Calu3 (cell line): ENCODE measurements at places on chromosomes 1 and 21.
A peak's percentile ranks its signal among the peaks of the same experiment; 100 is the strongest.

- no peak for DNase-seq
Measured at GRCh38 chr1:117655220-117655577, 49.4 kb downstream of the TENT5C start.

GRCh38 chr21:45870851-45871615 is 110.5 kb upstream of the COL6A1 start:
- no peak for DNase-seq

- DNase-seq: no peak
Measured at GRCh38 chr1:151134396-151134795, 12.0 kb downstream of the SEMA6C start.

DNA sequence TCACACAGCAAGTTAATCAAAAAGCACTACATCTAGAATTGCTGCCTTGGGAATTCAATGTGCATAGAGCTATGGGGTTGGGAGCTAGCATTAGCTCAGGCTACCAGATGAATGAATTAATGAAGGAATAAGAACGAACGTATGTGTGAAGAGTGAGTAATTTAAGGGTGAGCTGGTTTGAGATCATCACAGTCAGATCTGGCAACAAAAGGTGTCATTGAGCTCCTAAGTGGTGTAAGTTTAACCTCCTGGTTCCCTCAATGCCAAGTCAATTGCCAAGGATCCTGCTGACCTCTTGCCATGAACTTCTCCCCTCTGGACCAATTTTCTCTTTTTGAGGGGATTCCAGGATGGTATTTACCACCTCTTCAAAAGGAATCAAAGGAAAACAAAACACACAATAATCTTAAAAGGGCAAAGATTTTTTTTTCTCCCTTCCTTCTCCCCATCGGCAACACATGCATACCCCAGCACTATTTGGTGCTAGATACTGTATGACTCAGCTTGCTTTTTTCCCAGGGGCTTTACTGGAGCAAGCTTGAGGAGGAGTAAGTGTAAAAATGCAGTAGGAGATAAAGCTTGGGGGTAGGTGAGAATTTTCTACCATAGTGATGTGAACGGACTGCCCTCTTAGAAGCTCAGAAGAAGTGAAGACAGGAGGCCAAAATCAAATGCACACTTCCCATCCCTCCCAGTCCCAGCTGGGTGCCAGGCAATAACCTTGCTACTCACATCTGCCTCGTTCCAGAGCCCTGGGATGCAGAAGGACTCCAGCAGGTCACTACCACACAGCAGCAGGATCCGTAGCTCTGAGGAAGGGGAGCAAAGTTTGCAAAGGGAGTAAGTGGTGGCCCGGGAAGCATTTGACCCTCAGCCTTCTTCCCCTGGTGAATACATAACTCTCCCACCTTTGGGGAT is 92.0 kb downstream of the LAMC2 start:
- no peak for DNase-seq

GRCh38 chr1:109802901-109803561 is 39.3 kb upstream of the EPS8L3 start:
- DNase-seq: no peak

GRCh38 chr1:33682371-33682770 is 181.5 kb upstream of the HMGB4 start:
- DNase-seq: no peak

DNA sequence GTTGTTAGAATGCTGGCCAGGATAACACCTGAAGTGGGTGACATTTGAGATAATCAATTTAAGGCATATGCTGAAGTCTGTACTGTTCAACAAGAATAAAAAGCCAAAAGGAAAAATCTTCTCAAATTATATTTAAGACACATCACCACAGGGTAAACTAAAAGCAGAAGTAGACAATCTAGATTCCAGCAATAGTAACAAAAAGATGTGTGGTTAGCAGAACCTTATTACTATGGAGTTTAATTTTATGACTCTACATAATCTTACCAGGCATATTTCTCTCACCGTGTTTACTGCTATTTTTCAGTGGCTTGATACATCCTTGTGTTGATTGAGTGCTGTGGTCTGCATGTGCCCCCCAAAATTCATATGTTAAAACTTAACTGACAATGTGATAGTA is 300.4 kb upstream of the ZP4 start:
- DNase-seq: no peak

GRCh38 chr1:21633992-21634805 is 35.0 kb downstream of the RAP1GAP start:
- peak; percentile 65 for DNase-seq

DNA sequence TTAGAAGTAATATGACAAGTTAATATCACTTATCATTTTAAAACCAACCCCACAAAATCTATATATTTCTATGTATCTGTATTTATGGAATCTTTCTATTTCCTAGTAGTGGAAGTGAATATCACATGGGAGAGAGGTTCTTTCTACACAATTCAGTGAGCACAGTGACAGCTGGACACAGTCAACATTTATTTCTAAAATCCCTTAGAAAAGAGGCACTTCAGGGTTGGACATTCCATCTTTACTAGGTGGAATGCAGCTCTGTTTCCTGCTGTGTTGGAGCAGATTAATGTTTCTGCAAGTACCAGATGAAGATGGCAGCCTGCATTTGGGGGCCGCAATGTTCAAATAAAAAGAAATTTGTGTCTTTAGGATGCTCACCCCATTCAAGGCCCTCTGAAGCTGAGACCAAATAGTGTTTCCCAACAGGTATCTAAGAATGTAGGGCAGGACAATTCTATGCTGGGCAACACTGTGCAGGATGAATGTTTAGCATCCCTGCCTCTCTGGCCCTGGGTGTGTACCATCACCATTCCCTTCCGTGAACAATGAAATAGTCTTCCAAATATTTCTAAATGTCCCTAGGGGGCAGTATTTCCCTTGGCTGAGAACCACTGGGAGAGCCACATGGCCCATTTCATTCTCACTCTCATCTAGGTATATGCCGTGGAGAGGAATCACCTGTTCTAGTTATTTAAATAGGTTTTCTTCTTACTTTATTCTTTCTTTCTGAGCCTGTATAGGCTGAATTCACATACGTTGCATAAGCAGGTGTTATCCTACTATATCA is 394.8 kb downstream of the PRDM2 start:
- no peak for DNase-seq

DNA sequence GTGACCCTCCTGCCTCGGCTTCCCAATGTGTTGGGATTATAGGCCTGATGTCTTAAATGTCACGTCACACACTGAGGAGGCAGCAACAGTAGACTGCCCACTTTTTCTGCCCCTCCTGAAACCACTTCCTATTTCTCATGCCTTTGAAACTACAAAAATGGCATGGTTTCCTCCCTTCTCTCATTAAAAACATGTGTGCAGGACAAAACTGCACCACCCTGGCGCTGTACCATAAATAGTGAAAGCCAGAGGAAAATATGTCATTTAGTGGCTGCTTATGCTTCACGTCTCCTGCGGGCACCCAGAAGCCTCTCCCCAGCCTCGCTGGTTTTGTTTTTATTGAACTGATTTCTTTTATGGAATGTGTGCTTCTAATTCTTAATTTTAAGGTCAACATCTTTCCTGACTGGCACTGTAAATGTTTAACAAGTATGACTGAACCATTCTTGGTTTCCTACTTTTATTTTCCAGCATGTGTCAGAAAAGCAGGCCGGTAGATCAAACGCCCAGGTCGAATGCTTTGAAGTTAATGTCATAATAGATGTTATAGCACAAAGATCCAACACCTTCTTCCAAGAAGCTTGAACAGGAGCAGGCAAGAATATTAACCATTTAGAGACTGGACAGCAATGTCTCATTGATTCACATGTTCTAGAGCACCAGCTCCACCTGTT is 59.6 kb upstream of the C1orf87 start:
- DNase-seq: no peak

- no peak for DNase-seq
Measured at GRCh38 chr21:38459490-38459889, 38.8 kb downstream of the ERG start.

DNA sequence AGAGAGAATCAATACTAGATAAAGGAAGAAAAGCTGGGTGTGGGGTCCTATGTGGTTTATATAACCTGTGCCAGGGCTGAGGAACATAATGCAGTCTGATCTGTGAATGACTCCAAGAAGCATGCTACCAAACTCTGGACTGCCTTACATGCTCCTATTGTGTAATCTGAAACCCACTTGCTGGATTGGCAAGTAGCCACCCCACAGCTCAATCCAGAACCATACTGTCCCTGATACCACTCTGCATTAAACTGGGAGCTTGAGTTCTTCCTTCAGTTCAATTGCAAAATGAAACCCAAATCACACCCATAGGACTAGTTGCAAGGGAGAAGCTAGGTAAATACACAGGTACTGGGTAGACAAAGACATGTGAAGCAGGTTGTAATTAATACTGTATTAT is 115.4 kb upstream of the NEGR1 start:
- DNase-seq: peak; percentile 16

DNA sequence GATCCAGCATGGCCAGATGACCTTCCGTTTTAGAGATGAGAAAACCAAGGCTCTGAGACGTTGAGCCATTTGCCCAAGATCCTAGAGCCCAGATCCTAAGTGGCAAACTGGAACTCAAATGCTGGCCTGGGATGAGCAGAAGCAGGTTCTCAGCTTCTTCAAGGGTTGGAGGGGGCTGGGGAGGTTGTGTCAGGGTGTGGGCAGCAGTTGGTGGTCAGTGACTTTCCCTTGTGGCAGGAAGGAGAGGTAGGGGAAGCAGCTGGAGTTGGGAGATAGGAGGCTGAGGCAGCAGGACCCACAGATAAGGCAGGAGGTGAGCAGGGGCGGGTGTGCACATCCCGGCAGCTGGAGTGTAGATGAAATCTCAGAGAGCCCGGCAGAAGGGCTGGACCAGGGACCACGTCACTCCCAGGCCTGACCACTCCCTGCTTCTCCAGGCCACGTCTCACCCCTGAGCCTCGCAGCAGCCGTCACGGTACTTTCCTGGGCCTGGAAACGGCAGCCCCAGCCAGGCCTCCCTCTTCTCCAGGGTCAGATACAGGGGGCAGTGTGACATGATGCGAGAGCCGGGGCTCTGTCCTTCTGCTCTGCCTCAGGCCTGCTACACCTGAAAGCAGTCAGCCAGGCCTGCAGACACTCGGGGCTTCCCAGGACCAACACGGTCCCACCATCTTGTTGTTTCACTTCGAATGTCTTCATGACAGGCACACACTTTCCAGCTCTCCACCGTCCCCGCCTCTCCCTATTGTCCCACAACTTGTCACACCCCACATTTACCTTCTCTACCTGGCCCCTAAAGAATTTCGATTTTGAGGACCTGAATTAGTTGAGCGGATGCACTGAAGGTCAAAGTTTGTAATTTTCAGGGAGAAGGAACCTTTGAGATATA is 11.5 kb upstream of the LAPTM5 start:
- no peak for DNase-seq

GRCh38 chr1:235495551-235495950 is 8.7 kb downstream of the B3GALNT2 start:
- no peak for DNase-seq

DNA sequence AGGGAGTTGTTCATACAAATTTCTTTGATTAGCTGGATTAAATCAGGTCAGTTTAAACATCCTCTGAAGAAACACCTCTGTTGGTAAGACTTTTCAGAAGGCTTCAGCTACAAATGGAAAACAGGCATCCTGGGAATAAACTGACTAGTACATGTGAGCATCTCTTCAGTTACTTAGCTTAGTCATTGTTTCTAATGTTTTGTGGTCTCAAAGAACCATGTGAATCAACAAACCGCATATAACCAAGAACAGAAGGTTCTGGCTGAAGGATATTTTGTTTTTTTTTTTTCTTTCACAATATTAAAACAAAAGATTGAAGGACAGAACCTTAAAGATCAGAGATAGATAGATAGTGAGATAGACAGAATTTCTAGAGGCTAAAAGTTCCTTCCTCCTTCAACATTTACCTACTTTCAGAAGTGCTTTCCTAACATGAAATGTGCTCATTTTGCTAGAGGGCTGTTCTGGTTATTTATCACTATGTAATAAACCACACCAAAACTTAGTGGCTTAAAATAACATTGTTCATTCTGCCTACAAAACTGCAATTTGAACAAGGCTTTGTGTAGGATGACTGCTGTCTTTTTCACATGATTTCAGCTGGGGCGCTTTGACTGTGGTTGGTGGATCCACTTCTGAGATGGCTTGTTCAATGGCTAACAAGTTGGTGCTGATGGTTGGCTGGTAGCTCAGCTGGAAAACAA is 119.8 kb upstream of the PTGFR start:
- DNase-seq: no peak

DNA sequence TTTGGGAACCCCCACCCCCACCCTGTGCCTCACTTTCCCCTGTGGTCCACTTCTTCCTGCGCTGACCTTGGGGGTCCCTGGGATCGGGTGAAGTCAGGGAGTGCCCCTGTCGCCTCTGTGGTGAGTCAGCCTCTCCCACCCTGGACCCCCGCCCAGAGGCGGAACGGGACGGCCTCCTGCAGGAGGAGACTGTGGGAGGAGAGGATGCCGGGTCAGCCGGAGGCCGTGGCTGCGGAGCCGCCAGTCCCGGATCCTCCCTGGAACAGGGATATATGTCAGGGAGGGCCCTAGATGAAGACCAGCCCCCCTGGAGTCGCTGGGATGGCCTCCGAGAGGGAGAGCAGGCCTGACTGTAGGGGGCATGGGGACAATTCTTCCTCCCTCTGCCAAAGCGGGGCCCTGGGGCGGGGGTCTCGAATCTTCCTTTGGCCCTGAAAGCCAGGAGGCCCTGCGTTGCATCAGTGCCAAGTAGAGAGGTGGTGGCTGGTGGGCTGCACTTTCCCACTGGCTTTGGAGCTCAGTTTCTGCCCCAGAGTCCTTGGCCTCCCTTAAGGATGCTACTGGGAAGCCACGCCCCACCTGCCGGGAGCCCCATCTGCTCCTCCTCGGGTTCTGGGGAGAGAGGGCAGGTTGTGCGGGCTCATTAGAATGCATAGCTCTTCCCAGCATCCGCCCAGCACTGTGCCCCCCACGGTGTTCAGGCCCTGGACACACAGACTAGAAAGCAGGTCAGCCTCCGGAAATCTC is 930 bp downstream of the ARHGEF10L start:
- no peak for DNase-seq

- DNase-seq: no peak
Measured at GRCh38 chr1:172934417-172934762, 116.4 kb downstream of the TNFSF18 start.

DNA sequence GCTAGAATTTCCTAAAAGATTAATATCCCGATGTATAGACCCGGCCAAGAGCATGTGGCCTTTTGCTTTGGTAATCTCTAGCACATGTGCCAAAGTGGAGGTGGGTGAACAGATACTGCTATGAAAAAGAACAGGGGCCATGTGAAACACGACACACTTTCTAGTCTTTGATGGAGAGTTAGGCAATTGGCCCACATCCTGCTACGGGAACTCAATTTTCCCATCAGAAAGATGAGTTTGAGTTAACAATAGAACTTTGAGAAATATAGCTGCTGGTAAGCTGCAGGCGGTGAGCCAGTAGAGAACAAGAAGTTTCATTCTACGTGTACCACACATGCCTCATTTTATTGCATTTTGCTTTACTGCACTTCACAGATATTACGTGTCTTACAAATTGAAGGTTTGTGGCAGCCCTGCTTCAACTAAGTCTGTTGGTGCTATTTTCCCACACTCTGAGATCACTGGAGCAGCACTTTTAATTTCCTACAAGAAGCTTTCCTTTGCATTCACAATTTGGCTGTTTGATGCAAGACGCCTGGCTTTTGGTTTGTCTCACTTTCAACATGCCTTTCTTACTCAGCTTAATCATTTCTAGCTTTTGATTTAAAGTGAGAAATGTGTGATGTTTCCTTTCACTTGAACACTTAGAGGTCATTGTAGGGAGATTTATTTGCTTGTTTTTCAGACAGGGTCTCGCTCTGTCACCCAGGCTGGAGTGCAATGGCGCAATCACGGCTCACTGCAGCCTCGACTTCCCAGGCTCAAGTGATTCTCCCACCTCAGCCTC is 46.3 kb downstream of the HTR6 start:
- DNase-seq: no peak
